Right lung (tissue), 10 donors: ENCODE measurements at places on chromosomes 12 and 14. TPM values are rescaled to one million over a fixed set of nuclear protein-coding genes. Genes with fewer than 3 reads are reported as not detected.

The DENR gene
- 89.4 TPM for polyA plus RNA-seq

DNA sequence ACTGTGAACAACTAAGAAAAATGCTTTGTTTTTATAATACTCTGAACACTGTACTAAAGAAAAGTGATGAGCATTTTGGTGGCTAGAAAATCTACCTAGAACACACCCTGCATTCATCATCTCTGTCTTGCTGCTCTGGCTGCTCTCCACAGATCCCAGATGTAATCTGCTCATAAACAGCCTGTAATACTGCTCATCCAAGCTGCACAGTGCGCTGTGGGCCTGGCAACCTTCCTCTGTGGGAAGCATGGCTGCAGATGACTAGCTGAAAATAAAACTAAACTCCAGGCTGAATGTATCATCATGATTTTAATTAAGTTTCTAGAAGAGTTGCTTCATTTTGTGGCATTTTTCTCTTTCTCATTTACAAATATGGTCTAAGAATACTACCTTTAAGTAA, 200.7 kb downstream of the SLC2A13 start:
- DNase-seq, result peak; percentile 7

DNA sequence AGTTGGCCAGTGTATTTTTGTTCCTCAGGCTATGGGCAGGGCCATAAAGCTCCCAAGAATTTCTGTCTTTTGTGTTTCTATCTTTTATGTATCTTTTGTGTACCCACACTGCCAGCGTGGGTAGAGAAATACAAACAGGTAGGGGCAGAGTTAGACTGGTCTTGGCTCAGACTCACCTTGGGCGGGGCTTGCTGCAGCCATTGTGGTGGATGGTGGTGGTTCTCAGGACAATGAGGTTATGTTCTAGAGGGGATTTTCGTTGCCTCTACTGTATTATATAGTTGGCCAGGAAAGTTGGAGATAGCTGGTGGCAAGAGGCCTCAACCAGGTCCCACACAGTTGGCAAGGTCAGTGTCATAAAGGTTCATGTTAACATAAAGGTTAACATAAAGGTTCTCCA, 977.5 kb upstream of the LRFN5 start:
- no peak for DNase-seq

GRCh38 chr14:92263681-92264080, 59.3 kb upstream of the SLC24A4 start:
- DNase-seq, result no peak

The KRT86 gene
- polyA plus RNA-seq, result 0.24 TPM

DNA sequence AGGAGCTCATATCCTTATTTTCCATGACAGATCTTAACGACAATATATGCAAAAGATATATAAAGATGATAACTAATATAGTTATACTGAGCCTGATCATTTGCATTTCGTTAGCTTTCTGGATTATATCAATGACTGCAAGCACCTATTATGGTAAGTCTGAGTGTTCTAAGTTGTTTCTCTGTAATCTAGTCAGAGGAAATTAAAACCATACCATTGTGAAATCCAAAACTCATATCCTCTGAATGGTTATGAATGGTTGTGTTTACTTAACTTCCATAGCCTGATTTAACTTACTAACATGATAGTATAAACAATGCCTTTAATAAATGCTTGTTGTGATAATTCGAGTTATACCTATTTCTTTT, 760 bp downstream of the TMEM19 start:
- no peak for DNase-seq

- DNase-seq, result no peak
Observed at GRCh38 chr12:42638697-42639096, 49.2 kb upstream of the PRICKLE1 start.

GRCh38 chr12:107513636-107514400, 171.8 kb upstream of the PWP1 start:
- no peak for DNase-seq

The TBPL2 gene
- not detected for polyA plus RNA-seq

The RAB15 gene
- polyA plus RNA-seq, result 31.8 TPM

- peak; percentile 81 for DNase-seq
Observed at GRCh38 chr14:90697577-90698206, 118.5 kb downstream of the TTC7B start.

- DNase-seq, result no peak
Observed at GRCh38 chr14:105381446-105382342, 16.6 kb upstream of the TEX22 start.
